ENCODE measurements at places on chromosomes 16 and 17.

DNA sequence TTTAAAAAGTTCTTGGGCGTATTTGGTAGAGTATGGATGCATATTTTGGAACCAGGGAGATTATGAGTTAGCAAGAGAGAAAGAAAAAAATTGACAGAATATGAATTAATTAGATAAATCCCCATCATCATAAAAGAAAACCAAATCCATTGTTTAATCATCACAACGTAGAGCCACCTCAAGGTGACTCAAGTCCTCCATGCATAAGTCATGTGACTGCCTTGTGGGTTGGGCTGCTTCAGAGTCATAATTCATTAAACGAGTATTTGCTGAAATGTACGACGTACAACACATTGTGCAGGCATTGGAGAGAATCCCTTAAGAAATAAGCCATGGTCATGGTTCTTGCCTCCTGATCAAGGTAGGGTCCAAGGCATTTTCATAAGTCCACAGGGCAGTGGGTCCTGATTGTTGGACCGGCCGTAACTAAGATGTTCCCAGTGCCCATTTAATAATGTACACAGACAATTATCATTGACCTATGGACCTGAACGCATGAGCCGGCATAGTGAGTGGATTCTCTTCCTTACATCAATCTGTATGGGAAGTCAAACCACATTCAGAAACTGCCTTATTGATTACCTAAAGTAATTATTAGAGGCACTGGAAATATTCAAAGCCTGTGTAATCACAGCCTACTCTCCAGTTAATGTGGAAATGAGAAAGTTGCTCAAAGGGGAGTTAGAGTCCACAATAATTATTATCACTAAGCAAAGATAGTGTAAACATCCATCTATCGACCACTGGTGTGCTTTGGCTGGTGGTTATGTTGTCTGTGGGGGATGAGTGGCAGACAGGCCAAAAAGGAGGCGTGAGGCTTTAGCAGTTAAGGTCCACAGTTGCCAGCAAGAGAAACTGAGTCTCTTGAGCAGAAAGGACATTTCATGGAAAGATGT is 165.4 kb downstream of the PITPNC1 start:
- no peak for DNase-seq

DNA sequence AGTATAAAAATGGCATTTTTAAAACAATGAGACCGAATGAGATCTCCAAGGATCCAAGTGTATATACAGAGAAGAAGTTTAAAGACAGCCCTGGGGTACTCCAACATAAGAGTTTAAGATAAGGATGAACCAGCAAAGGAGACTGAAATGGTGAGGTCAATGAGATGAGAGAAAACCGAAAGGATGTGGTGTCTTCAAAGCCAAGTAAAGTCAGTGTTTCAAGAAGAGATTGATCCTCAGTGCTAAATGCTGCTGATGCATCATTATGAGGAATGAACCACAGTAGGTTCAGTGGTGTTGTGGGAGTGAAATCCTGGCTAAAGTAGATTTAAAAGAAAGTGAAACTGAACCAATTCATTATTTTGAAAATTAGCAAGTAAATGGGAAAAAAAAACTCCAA is 38.1 kb upstream of the NLK start:
- DNase-seq = no peak

DNA sequence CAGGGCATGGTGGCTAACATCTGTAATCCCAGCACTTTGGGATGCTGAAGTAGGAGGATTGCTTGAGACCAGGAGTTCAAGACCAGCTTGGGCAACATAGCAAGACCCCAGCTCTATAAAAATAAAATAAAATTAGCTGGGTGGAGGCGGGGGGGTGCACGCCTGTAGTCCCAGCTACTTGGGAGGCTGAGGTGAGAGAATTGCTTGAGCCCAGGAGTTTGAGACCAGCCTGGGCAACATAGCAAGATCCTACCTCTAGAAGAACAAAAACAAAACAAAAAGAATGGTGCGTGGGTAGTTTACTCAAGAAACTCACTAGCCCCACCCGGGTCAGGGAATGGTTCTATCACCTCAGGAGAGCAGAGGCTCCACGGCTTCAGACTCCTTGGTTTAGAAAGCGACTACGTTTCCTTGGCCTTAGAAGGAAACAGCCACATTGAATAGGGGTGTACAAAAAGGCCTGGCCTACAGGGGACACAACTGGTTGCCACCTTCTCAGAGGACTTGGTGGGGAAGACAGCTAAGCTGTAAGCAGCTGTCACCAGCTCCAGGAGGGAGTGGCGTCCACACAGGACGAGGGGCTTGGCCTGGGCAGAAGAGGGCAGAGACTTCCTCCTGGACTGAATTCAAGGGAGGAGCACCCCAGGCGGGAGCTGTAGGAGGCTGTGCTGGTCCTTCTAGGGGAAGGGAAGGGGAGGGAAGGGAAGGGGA is 716 bp downstream of the TK1 start:
- DNase-seq = no peak

- no peak for DNase-seq
Observed at GRCh38 chr16:54720259-54720658, 210.4 kb upstream of the IRX5 start.

DNA sequence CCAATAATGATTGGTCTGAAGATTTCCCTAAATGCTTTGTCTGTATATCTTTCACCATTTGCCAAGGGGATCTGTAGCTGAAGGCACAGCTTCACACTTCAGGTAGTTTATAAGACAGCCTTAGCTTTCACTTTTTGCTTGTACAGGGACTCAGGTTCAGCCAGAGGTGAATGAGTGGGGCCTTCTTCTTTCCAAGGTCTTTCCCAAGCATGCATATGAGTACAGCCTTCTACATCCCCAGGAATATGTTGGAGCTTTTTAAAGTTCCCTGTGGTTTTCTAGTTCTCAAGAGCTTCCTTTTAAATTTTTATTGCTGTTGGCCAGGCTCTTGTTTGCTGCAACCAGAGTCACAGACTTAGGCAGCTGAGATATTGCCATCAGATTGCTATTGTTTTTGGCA is 17.9 kb upstream of the SPDYE4 start:
- DNase-seq = no peak

DNA sequence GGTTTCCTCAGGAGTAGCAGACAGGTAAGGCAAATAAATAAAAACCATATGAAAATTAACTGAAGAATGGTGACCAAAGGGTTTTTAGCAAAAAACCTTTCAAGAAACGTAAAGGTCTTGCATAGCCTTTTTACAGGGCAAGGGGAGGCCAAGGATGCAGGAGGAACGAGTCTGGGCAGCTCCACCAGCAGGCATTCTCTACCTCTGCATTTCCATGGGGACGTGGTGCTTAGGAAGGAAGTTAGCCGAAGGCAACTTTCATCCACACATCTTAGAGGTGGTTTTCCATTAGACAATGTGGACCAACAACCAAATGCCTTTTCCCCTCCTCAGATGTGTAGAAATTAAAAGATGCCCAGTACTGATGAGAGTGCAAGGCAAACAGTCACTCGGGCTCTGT is 20.7 kb downstream of the TOM1L2 start:
- no peak for DNase-seq

All from AG04449 (cell line).